ENCODE measurements at places on chromosomes 6 and 20. TPM values are rescaled to one million over a fixed set of nuclear protein-coding genes. Genes with fewer than 3 reads are reported as not detected.

DNA sequence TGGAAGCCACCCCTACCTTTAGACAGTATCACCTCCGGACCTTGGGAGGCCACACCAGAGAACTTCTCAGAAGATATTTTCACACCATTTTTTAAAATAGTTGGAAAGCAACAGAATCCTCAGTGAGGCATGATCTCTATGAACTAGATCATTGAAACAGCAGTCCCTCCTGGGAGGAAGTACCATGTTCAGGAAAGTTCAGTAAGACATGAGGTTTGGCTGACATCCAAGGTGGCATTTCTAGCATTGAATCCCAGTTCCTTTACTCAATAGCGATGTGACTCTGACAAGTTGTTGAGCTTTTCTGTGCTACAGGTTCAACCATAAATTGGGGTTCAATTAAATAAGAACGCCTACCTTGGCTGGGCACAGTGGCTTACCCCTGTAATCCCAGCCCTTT, 169.0 kb downstream of the TBC1D7 start:
- DNase-seq = peak; percentile 6

GRCh38 chr6:168033791-168034190, 36.3 kb downstream of the KIF25 start:
- DNase-seq = no peak

DNA sequence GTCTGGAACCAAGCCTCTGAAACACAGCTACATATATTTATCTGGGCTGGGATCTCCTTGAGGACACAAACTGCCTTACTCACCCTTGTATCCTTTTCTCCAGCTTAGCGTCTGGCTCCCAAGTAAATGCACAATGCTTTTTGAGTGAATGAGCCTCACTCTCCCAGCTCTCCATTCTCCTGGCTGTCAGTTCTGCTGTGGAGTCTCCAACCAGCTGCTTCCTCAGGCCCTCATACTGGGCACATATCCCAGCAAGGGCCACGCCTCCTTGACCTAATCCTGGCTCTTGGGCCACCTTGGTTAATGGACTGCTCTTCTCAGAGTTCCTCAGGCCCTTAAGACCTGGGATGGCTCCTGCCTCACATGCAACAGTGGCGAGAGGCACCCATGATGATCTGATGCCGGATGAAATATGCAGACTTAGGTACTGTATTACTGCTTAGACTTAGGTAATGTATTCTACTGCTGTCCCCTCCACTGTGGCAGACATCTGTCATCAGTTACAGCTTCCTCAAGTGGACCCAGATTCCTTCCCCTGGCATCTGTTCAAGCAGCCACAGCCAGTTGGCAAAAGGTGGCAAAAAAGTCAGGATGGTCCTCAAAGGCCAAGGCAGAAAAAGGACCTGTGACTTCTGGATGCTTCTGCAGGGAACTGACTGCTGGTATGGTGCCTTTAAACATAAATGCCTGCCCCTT, 16.5 kb downstream of the SNHG17 start:
- no peak for DNase-seq

GRCh38 chr20:18058661-18059467, 1.1 kb upstream of the OVOL2 start:
- no peak for DNase-seq

- DNase-seq = no peak
These were observed 8.9 kb downstream of the CCM2L start for GRCh38 chr20:32019156-32019510.

DNA sequence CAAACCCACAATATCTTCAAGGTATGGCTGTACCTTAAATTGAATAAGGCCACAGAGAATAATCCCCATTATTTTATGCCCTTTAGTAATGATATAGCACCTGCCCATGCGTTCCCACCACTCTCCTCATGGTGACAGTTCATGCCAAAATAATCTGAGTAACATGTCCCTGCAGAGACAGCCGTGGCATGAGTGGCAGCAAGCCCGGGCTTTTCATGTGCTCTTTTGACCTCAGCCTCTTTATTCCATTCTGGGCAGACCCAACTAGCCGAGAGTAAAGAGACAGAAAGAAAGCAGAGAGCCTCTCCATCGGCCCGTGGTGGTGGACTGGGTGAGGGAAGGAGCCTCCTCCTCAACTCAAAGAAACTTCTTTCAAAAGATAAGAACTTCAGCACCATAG, 19.9 kb upstream of the POPDC3 start:
- no peak for DNase-seq

DNA sequence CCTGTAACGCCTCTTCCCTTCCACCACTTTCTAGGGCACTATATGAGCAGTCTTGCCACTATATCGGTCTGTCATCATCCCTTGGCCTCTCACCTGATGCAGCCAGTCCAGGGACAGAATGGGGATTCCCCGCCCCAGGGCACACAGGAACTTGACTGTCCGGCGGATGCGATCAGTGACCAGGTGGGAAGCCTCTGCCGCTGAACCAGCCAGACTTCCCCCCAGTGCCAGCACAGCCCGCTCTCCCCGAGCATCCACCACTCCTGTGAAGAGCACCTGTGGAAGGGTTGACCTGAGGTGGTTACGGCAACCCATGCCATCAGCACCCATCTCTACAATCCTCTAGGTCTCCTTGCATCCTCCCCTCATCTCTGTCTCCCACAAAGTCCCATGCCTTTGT, 12.2 kb upstream of the NRM start:
- no peak for DNase-seq

DNA sequence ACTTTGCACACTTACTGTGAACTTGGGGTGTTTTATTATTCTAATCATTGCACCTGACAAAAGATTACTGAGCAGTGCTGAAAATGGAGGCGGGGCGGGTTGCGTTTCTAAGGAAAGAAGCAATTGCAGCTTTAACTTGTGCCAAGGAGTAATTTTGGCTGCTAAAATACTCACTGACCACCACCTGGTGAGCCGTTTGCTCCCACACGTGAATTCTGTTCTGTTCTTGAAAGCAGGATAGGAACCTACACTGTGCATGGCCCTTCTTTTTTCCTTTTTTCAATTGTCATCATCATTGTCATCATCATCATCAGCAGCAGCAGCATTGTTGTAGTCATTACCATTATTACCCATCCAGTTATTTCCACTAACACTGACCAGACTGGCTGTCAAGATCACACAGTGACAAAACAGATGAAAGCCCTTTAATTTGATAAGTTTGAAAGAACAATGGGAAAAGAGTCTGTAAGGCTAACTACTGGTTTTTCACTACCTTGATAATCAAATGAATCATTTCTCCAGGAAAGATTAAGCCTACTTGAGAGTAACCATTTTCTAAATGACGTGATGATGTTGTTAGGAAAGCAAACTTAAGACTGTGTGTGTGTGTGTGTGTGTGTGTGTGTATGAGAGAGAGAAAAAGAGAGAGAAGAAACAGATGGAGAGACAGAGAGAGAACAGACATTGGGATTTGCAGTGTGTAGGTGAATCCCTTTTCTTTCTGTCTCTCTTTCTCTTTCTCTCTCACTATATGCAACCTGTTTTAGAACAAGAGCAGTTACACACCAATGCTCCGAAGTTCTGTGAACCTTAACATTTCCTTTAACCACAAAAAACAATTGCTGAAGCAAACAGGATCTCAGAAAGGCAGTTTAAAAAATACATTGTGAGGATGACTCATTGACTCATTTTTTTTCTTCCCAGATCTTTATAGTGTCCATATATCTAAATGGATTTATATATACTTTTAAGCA, 3.8 kb downstream of the RIPOR2 start:
- no peak for DNase-seq

- DNase-seq = no peak
These were observed 203.8 kb downstream of the MYLK4 start for GRCh38 chr6:2546901-2547300.

- DNase-seq = no peak
These were observed 747.3 kb downstream of the COL12A1 start for GRCh38 chr6:74458536-74458935.

- peak; percentile 64 for DNase-seq
These were observed 59.9 kb downstream of the MACROD2 start for GRCh38 chr20:14055127-14055742.

DNA sequence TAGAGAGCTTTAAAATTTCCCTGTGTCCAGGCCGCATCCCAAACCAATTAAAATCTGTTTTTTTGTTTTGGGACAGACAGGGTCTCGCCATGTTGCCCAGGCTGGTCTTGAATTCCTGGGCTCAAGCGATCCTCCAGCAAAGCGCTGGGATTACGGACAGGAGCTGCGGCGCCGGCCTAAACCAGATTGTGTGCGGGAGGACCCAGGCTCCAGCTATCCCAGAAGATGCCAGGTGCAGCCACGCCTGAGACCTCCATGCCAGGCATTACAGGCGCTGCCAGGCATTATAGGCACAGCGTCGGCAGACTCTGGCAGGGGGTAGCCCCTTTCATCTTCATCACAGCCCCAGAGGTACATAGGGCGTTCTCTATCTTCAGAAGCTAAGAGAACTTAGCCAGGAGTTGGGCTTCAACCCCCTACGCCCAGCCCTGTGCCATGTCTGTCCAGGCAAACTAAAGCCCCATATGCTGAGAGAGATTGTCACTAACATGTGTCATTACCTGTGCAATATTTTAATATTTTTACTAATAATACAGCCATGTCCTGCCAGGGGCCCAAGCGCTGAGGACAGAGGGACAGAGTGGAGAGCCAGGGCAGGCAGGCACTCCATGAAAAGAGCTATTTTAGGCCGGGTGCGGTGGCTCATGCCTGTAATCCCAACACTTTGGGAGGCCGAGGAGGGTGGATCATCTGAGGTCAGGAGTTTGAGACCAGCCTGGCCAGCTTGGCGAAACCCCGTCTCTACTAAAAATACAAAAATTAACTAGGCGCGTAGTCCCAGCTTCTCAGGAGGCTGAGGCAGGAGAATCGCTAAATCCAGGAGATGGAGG, 9.8 kb upstream of the GRM4 start:
- no peak for DNase-seq

DNA sequence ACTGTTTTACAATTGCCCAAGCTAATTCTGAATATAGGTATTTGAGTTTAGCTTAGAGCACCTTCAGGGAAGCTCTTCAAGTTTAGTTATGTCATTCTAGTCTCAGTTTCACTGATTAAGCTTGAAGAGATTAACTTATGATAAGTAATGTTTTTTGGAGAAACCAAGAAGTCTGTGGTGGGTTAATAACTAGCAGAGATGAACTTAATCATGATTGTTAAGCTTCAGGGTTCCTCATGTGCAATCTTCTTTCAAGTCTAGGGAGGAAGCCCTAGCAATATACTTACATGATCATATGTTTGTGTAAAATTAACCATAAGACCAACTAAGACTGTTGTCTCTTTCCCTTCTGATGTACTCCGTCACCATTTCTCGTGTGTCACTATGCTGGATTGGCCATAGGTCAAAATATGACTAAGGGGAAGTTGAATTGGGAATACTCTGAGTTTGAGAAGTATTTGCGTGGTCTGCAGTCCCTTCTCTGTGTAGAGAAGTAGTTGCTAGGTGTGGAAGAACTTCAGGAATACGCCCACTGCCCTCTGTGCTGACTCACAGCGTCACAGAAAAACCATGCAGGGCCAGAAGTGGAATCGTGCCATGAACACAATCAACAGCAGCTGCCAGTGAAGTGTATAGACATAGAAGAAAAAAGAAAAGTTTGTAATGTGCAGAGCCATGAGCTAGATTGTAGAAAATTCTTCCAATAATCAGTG, 88.3 kb downstream of the SH3BGRL2 start:
- no peak for DNase-seq

GRCh38 chr20:11726026-11726425, 191.7 kb upstream of the BTBD3 start:
- no peak for DNase-seq

- no peak for DNase-seq
These were observed 135.4 kb downstream of the AHI1 start for GRCh38 chr6:135362124-135362523.

DNA sequence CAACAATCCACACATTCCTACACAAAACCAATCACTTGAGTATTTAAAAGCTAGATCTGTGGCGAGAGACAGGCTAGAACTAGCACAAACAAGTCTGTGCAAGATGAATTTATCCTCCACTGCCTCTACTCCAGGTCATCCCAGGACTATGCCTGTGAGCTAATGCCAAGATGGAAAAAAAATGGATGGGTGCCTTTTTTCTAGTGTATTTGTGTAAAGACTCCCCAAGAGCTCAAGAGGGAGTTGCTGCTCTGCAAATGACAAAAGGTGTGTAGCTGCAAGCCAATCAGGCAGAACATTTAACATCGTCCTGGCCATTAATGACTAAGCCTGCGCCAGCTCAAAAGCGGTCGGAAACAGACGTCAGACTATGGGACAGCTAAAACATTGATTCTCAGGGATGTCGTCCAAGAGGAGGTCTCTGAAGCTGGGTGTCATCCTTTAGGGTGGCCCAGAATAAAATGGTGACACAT, 21.9 kb downstream of the ATXN1 start:
- DNase-seq = no peak

DNA sequence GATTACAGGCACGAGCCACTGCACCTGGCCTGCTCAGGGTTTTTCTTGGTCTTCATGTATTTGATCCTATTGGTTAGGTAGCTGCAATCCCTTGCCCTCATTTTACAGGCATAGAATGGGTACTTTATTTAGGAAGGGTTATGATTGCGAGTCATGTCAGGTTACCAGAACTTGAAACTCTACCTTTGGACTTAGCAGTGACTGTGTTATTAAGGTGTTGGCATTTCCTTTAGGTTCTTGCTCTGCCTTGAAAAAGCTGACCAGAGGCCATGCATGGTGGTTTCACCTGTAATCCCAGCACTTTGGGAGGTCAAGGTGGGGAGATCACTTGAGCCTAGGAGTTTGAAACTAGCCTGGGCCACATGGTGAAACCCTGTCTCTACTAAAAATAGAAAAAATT, 24.5 kb downstream of the JARID2 start:
- no peak for DNase-seq

GRCh38 chr6:144757730-144758129, 472.6 kb downstream of the UTRN start:
- no peak for DNase-seq

DNA sequence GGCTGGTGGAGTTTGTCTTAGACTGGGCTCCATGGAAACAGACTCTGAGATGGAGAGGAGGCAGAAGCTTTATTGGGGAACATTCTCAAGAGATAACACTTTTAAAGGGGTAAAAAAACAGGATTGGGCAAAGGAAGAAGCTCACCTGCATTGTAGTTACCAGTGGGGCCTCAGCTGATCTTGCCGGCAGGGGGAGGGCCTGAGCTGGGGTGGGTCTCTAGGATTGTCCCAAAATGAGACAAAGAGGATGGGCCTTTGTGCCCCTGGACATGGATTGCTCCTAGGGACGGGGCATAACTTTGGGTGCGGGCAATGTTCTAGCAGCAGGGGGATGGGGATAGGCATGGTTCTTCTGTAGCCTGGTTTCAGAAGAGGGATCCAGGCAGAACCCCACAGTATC, 12.5 kb downstream of the SGK2 start:
- no peak for DNase-seq

GRCh38 chr6:159929819-159930218, 39.0 kb downstream of the MAS1 start:
- DNase-seq = no peak

Gene ZBTB46
- 8.3 TPM for total RNA-seq

Gene COL21A1
- total RNA-seq = 79.8 TPM

Gene SPATA2
- 2.0 TPM for total RNA-seq

Gene MUC22
- not detected for total RNA-seq

Gene ELOVL4
- 60.1 TPM for total RNA-seq

Gene PRPH2
- total RNA-seq = 2.8 TPM

Gene KIF3B
- 15.1 TPM for total RNA-seq

Gene ID4
- 68.6 TPM for total RNA-seq

Gene ENTPD6
- total RNA-seq = 20.3 TPM

Gene WFDC2
- total RNA-seq = 0.39 TPM

Gene PRL
- 0.39 TPM for total RNA-seq

Gene SPEF1
- not detected for total RNA-seq

Gene ANKRD6
- total RNA-seq = 8.8 TPM

Gene BIRC7
- not detected for total RNA-seq

Gene VPS16
- total RNA-seq = 22.7 TPM

Gene HCK
- total RNA-seq = 11.5 TPM

All from skin of body (tissue), 3 donors.